ENCODE measurements at places on chromosomes 4 and X.
A peak's percentile ranks its signal among the peaks of the same experiment; 100 is the strongest.

- DNase-seq, result peak; percentile 72
Observed at GRCh38 chrX:8783097-8783713, 18.0 kb downstream of the FAM9A start.

DNA sequence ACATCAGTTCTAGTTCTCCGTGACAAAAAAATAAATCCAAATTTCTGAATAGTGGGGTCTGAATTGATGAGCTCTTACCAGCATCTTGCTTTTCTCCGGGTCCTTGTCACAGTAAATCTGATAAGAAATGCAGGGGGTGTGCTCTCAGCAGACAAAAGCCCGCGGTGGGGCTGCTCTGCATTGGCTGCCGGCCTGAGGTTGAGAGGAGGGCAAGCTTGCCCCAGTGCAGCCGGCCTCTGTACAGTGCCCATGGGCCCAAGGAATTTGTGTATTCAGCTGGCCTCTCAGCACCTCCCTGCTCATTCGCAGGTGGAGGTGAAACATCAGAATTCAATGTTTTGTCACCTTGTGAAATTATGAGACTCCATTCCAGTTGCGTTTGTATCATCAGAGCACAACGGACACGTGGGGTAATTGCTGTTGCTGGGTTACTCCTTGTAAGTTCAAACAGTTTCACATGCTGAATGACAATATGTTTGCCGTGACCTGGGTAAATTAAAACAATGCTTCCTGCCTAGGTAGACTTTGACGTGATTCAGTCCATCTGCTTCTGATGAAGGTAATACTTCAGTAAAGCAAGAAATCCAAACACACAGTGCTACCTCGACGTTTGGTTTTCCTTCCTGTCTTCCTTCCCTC lies 596.4 kb downstream of the MID1IP1 start:
- no peak for DNase-seq

DNA sequence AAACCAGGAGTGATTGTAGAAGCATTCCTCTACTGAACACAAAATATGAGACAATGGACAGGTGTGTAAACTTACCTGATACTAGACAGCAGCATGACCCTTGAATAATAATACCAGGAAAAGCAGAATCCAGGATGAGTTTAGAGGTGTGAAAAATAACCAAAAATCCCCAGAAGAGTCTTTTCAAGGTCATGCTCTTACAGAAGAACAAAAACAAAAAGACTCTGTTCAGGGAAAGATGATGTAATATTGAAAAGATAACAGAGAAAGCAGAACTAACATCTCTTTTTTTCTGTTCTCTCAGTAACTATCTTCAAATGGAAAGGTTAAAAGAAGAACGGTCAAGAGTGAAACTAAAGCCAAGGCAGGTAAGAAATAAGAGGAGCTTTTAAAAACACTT lies 14.0 kb upstream of the ARHGAP10 start:
- no peak for DNase-seq

GRCh38 chr4:48109413-48110263 lies 24.4 kb downstream of the TXK start:
- no peak for DNase-seq

DNA sequence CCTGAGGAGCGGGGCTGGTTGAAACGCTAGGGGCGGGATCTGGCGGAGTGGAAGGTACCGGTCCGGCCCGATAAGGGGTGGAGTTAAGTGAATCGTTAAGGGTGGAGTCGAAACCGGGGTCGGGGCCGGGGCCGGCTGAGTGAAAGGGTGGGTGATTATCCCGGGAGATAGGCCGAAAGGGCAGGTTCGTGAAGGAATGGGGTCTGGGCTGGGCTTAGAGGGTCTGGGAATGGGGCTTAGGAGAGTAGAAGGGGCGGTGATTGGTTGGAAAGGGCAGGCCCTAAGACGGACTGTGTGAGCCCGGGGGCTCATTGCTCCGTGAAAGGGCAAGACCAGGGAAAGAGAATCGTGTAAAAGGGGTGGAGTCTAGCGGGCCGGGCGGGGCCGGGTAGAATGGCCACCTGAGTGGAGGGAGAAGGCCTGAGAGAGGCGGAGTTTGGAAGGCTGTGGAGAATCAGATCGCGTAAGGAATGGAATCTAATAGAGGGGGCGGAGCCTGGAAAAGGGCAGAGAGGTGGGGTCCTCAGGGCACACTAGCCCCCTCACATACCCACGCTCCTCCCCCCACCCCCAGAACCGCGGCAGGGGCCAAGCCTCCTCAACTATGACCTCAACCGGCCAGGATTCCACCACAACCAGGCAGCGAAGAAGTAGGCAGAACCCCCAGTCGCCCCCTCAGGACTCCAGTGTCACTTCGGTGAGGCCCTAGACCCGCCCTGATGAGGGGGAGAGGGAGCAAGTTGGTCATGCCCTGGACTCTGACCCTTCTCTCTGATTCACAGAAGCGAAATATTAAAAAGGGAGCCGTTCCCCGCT lies 430 bp downstream of the HDAC6 start:
- peak; percentile 88 for DNase-seq

GRCh38 chrX:107547621-107548020 lies 80.7 kb upstream of the PRPS1 start:
- DNase-seq, result no peak

GRCh38 chrX:114071412-114071811 lies 512.5 kb upstream of the HTR2C start:
- DNase-seq, result peak; percentile 56

GRCh38 chr4:169311643-169312365 lies 41.0 kb upstream of the SH3RF1 start:
- DNase-seq, result peak; percentile 69

- no peak for DNase-seq
Observed at GRCh38 chrX:134650701-134651100, 7.6 kb downstream of the PLAC1 start.

DNA sequence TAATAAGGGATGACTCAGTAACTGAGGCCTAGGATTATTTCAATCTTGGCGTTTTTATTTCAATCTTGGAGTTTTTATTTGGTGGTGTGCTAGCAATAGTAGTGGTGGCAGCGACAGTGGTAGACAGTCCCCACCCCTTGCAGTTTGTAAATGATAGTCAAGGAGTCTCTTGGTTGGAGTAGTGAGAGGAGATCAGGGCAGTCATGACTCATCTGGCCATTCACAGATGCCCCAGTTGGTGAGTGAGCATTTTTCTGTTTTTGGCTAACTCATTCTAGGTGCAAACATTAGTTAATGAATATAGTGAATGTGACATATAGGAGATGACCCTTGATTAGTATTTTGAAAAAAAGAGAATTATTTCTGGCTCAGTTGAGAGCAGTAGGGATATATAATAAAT lies 93.5 kb upstream of the ADAD1 start:
- no peak for DNase-seq

DNA sequence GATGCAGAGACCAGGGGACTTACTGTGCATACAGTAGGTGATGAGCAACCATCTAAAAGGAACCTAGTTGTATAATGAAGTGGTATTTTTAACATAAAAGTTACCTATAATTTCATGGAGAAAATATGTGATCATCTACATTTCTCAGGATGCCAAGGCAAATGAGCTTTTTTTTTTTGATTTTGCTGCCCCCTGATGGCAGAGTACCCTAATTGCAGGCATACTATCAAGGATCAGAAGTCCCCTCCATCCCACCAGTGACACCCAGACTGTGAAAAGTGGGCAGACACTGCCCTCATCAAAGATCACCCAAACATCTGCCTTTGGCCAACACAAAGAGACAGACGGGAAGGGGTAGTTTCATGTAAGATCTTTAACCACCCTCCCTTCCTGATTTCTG lies 9.6 kb upstream of the ABLIM2 start:
- DNase-seq, result no peak

DNA sequence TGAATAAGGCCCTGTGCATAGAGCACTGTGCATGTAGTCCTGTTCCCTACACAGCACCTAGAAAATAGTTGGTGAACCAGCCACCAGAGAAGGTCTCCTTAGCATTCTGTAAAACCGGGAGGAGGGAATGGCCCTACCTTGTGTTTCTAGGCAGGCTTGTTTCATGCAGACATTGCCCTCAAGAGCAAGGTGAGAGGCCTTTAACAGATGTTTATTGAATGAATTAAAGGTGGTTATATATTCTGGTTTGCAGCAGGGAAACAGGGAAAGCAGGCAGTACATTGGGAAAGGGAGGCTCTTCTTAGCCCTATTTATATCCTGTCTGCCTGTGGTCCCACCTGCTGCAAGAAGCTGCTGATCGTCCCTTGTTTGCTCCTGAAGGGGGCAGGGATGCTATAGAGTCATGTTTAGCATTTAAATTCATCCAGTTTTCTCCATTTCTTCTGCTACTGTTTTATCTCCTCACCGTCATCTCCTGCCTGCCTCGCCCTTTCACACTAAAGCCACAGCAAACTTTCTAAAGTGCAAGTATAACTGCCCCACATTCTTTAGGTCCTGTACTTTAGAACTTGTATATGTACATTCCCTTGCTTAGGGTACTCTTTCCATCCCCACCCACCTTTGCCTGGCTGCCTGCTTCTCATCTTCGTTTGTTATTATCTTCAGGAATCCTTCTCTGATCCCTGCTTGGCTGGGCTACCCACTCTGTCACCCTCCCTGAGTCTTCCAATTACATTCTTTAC lies 60.3 kb downstream of the EGF start:
- DNase-seq, result peak; percentile 37

DNA sequence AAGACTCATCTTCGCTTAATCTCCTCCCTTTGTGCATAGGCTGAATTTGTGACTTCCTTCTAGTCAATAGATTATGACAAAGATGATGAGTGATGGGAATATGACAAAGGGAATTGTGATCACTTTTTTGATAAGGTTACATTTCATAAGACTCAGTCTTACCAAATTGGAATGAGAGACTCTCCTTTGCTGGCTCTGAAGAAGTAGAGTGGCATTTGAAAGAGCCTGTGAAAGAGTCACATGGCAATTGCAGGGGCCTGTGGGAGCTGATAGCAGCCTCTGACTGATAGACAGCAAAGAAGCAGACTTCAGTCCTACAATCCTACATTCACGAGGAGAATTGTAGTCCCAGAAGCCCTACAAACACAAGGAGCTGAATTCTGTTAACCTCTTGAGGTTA lies 44.9 kb upstream of the ADAMTS3 start:
- DNase-seq, result no peak

DNA sequence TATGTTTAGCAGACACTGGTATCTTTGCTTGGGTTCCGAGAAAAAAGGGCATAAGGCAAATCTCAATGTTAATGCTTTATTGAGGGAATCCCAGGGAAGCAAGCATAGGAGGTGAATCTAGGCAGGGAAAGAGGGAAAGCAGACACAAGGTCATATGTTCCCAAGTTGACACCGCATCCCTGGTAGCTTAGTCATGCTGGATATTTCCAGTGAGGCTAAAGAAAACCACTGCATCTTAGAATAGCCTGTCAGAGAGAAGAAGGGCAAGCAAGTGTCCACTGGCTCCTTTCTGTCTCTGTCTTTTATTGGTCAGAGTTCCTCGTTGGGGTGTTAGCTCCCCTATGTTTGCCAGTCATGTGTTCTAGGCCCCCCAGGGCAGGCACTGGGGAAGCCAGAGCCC lies 104.7 kb downstream of the NKX6-1 start:
- no peak for DNase-seq

- DNase-seq, result no peak
Observed at GRCh38 chr4:104719539-104720230, 225.0 kb upstream of the CXXC4 start.

DNA sequence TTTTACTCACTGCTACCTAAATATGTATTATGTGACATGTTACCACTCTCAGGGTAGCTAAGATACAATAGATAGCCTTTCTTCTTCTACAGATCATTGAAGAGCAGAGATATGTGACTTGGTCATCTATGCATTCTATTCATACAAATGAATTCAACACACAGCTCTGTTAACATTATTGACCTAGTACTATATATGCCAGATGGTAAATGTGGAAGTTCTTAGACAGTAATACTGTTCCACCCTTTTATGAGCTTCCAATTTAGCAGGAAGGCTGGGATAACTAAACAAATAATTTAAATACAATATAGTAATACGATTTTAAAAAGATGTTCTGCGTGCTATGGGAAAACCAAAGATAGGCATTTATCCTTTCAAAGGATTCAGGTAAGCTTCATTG lies 76.0 kb downstream of the SYTL5 start:
- DNase-seq, result no peak

GRCh38 chr4:76723373-76723772 lies 174.6 kb downstream of the SOWAHB start:
- DNase-seq, result no peak

All from H9 (cell line).